ENCODE measurements at places on chromosomes 7 and 10.

GRCh38 chr7:45359776-45360175, 202.2 kb downstream of the RAMP3 start:
- no peak for DNase-seq

GRCh38 chr10:60367431-60367830, 22.2 kb downstream of the ANK3 start:
- DNase-seq, result no peak

DNA sequence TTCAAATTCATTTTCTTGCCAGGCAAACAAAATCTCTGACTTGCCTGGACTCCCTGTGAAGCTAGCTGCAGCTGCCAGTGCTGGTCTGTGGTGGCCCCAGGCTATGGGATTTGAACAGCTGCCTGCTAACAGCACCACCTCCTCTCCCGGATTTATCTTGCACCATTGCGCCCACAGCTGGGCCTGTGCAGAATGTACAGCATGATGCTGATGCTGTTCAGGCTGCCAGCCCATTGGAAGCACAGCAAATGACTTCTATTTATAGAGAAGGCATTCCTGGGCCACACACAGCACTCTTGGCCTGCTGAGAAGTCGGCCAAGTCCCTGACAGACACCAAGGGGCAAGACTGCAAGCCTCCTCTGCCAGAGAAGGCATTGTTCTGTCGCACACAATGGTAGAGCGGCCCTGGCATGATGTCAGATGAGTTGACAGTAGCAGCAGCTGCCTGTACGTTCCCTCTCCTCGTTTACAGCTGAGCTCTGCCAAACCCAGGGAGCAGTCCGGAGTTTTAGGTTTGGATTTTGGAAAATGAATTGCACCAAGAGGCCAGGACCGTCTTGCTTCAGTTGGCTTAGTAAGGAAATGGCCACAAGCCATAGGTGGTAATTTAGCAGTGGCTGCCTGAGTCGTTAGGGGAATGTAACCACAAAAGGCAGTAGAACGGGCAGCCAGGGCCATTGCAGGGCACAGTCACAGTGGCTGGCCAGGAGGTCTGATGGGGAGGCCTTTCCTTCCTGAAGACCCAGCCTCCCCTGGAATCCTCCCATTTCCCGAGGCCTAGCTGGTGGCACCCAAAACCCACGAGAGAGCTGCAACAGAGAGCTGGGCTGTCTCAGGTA, 38.5 kb downstream of the MTURN start:
- DNase-seq, result no peak

DNA sequence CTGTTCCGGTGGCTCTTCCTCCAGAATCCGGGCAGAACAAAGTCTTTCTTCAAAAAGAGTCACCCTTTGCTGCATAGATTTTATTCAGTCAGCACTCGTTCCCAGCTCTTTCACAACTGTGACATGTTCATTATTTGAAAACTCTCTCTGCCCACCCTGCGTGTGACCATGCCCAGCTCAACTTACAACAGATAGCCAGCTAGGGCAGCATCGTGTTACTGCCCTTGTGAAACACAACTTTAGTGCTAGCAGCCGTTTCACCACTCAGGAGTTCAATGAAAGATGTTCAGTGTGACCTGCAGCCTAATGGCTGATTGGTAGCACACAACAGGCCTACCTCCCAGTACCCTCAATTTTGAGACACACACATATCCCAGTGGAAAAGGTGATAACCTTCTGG, 57.9 kb downstream of the ZNF438 start:
- no peak for DNase-seq

- no peak for DNase-seq
Measured at GRCh38 chr7:40780460-40780859, 645.7 kb downstream of the SUGCT start.

GRCh38 chr7:50653126-50653864, 88.1 kb upstream of the DDC start:
- DNase-seq, result no peak

DNA sequence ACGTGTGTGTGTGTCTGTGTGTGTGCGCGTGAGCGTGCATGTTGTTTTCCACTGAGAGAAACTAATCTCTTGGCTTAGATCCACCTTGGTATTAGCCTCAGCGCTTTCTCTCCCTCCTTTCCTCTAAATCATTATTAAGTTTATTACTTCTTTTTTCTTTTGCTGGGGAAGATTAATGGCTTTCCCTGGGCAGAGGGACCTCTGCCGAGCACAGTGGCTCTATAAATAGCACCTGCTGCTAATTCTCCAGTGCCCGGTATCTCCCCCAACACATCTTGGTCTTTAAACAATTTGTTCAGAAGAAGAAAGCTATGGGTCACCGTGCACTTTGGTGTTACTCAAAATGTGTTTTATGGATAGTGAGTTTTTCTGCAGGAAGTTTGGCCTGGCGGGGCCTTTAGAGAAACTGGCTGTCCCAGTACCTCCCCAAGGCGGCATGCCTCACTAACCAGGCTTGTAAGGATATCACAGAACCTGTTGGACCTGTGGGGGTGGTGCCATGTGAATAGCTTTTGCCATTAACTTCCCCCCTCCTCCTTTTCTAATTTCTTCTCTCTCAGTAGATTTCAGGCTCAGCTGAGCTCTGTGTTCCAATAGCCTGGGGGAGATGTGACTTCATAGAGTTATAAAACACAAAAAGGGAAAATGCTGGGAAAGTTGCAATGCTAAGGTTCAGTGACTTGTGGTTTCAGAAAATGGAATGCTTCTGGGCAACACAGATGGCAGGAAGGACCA, 70.1 kb upstream of the RAB11FIP2 start:
- DNase-seq, result no peak

DNA sequence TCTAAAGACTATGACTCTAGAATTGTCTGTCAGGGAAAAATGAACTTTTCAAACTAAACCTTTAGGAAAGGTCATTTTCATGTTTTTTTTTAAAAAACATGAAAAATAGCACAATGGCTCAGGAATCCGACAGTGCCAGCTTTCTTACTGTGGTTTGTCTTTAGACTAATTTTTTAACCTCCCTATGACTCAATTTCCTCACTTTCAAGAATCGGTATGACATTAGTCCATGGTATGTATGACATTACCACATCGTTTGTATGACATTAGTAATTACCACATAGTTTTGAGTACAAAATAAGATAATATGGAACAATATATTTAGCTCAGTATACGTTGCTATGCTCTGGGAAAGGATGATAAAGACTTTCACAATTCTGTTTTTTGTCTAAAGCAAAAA, 383.2 kb downstream of the PTPRN2 start:
- DNase-seq, result no peak

- no peak for DNase-seq
Measured at GRCh38 chr7:155839461-155839860, 27.2 kb upstream of the SHH start.

DNA sequence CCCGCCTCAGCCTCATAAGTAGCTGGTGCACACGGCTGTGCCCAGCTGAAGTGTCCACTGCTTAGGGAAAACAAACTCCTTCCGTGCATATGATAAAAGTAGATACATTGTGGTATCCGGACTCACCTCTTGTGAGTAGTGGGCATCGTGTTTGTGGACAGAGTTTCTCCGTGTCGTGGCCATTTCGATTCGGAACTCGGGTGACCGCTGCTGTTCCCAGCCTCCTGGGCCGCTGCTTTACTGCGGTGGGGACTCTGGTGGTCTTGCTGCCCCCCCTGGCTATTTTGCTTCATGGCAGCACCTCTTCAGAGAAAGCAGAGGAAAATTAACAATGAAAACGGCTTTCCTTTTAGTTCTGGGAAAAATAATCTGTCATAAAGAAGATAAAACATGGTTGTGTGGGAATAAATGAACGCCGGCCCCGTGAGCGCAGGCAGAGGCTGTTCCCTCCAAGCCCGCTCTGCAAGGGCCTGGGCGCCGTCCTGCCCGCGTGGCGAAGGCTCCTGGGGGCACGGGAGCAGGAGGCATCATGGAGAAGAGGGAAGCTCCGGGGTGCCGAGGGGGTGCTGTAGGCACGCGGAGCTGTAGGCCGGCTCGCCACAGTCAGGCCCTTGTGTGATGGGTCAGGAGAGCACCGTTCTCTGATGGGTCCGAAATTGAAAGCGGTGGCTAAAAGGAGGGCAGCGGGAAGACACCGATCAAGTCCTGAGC, 107.4 kb downstream of the ACTR3B start:
- DNase-seq, result no peak

DNA sequence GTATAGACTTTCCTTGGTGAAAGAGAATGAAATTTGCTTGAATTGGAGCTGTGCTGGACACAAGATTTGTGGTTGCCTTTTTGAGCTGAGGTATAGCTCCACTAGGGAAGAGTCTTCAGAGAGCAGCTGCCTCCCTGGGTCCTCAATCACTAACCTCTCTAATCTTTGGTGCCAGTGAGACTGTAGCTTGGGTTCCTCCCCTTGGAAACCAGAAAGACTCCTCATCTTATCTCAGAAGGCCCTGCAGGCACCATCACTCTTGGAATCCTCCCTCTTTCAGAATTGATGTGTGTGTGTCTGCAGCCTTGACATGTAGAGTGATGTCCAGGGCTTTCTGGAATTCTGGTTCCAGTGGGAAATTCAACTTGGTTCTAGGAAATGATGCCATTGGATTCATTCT, 426.5 kb downstream of the RPS24 start:
- DNase-seq, result no peak

DNA sequence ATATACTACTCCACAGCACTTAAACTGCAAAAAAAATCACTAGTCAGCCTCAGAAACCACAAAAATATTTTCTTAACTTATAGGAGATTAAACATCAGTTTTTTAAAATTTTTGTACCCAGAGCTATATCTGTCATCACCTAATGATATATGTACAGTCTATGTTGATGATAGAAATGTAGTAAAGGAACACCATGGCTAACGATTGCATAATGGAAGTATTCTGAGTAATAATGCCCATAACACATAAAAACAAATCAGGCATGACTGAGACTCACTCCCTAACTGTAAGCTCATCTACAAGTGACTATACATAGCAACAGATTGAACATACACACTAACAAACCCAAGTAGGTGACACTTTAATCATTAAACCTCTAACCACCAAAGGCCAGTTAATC, 51.3 kb downstream of the TSPAN12 start:
- no peak for DNase-seq

DNA sequence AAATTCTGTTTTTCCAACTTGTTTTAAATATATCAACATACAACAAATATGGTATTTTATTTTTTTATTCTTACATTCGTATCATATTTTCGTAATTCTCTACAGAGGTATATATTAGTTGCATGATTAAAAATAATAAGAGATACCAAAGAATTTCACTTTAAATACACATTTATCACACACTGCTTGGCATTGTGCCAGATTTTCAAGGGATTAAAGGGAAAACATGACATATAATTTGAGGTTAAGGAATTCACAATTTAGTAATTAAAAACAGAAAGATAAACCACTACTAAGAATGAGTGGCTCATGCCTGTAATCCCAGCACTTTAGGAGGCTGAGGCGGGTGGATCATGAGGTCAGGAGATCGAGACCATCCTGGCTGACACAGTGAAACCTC, 484.7 kb upstream of the SORCS1 start:
- DNase-seq, result no peak

DNA sequence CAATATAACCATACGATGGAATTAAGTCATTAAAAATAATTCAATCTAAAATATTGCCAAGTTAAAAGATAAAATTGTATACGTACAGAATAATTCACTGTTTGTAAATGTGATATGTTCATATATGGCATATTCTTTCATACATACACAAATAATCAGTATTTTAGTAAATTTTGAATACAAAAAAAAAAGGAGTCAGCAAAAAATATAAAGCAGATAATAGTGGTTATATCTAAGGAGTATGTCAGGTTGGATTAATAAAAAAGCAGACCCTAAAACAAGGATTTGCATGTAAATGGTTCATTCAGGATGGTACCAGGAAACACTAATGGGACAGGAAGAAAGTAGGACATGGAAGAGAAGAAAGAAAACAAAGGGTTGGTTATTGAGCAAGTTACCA, 59.5 kb downstream of the XPNPEP1 start:
- no peak for DNase-seq

- no peak for DNase-seq
Measured at GRCh38 chr7:107427462-107427861, 42.4 kb upstream of the GPR22 start.

- DNase-seq, result no peak
Measured at GRCh38 chr10:112775381-112775780, 174.7 kb upstream of the TCF7L2 start.

DNA sequence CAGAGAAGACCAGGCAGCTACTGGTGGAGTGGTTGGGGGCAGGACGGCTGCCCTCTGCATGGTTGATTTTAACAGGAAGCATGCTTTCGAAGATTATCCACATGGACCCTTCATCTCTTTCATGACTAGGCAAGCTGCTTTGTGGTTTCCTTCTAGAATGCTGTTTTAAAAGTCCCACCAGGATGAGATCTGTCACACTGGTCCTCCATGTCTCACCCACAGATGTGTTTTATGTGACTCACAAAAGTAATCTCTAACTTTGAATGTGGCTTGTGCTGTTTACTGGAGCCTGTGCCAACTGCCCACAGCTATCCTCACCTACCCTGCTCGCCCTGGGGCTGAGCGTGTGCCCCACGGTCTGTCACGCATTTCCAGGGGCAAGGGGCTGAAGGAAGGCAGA, 188.8 kb downstream of the GFRA1 start:
- no peak for DNase-seq

GRCh38 chr7:151194188-151194587, 7.1 kb upstream of the ASB10 start:
- no peak for DNase-seq

DNA sequence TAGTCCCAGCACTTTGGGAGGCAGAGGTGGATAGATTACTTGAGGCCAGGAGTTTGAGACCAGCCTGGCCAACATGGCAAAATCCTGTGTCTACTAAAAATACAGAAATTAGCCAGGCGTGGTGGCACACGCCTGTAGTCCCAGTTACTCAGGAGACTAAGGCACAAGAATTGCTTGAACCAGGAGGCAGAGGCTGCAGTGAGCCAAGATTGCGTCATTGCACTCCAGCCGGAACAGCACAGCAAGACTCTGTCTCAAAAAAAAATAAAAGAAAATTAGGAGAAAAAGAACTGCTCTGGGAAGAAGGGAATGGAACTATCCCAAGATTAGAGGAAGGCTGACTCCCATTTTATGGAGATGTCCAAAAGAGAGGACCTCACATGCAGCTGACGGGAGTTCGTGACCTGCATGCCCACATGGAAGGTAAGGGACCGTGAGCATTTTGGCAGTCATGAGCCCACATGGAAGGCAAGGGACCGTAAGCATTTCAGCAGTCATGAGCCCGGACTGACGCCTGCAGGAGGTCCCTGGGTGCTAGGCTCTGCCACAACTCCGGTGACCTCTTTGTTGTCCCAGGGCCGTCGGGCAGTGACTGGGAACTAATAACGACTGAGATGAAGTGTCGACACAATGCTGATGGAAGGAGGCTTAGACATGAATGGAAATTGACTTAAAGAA, 18.6 kb upstream of the GTPBP4 start:
- no peak for DNase-seq

- no peak for DNase-seq
Measured at GRCh38 chr10:4595719-4596319, 230.2 kb upstream of the AKR1E2 start.

GRCh38 chr7:35680403-35681013, 14.4 kb downstream of the HERPUD2 start:
- no peak for DNase-seq

- peak; percentile 23 for DNase-seq
Measured at GRCh38 chr10:26437637-26438461, at the start of gene APBB1IP. Gene APBB1IP, plus strand, starts transcription at chr10:26438341. Its CDS starts 53,986 bp downstream, at chr10:26492327.

Data from activated gamma-delta T cell (primary cell).